ENCODE measurements at places on chromosomes 12 and 14. TPM values are rescaled to one million over a fixed set of nuclear protein-coding genes. Genes with fewer than 3 reads are reported as not detected.

Gene PPP1R36
- 0.38 TPM for total RNA-seq

Gene LDHB
- 253 TPM for total RNA-seq

Gene HOXC11
- not detected for total RNA-seq

Gene GDF11
- total RNA-seq, result 1.3 TPM

Gene DHRS4L2
- 14.0 TPM for total RNA-seq
